ENCODE measurements at places on chromosomes 2 and 18. TPM values are rescaled to one million over a fixed set of nuclear protein-coding genes. Genes with fewer than 3 reads are reported as not detected.

The MSTN gene
- total RNA-seq: 0.66 TPM

GRCh38 chr18:59910967-59911366 lies 11.2 kb downstream of the PMAIP1 start:
- DNase-seq: no peak

The PLGLB1 gene
- total RNA-seq: 3.6 TPM

- DNase-seq: no peak
These were observed 90.3 kb upstream of the SNTG2 start for GRCh38 chr2:860259-860855.

DNA sequence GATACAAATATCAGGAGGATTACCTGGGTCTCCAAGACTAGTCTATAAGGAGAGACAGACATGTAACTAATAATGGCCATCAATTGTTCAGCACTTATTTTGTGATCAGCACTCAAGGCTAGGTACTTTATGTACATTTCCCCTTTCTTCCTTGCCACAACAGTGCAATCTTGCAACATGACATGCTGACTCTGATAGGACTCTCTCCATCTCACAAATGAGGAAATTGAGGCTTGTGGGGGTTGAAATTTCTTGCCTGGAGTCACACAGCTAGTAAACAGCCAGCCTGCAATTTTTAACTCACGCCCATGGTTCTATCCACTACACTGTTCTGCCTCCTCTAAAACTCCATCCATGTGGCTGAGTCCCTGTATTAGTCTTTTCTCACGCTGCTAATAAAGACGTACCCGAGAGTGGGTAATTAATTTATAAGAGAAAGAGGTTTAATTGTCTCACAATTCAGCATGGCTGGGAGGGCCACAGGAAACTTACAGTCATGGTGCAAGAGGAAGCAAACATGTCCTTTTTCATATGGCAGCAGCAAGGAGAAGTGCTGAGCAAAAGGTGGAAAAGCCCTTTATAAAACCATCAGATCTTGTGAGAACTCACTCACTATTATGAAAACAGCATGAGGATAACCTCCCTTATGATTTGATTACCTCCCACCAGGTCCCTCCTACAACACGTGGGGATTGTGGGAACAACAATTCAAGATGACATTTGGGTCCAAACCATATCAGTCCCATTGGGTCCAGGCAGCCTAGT lies 302.4 kb downstream of the PLCL1 start:
- DNase-seq: no peak

The ALPP gene
- not detected for total RNA-seq

The CCDC74A gene
- total RNA-seq: 38.6 TPM

The PCGF1 gene
- 9.6 TPM for total RNA-seq

DNA sequence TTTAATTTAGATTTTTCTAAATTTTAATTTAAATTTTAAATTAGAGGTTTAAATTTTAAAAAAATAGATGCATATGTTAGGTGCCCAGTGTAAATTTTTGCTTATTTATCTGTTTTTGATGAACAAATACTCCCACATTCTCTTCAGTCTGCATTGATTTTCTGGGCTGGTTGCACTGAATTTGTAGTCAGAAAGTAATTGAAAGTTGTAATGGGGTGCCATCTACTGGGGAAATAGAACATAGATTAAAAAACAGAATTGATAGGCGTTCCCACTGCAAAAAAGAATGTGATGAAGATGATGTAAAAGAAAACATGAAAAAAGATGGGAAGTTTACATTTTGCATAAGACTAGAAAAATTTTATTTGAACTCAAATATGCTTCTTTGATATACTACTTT lies 51.7 kb upstream of the CCDC85A start:
- no peak for DNase-seq

DNA sequence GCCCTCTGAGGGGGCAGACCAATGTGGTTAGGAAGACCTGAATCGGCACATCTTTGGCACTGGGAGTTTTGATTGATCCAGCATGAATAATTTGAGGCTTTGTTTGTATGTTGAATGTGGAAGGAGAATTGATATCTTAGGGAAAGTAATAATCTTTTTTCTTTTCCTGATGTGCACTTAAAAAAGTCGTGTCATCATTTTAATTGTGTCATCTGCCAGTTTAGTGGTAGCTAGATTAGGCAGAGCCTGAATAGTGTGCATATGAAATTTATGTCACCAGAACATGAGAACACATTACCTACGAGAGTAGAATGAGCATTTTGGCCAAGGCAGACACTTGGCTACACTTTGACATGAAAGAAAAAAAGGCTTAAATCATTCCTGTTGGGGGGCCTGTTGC lies 79.5 kb downstream of the KIF5C start:
- DNase-seq: no peak

The KRTCAP3 gene
- not detected for total RNA-seq

The PJVK gene
- 7.5 TPM for total RNA-seq

GRCh38 chr2:199458009-199458805 lies 468 bp upstream of the SATB2 start:
- no peak for DNase-seq

The REG1B gene
- 4.1 TPM for total RNA-seq

DNA sequence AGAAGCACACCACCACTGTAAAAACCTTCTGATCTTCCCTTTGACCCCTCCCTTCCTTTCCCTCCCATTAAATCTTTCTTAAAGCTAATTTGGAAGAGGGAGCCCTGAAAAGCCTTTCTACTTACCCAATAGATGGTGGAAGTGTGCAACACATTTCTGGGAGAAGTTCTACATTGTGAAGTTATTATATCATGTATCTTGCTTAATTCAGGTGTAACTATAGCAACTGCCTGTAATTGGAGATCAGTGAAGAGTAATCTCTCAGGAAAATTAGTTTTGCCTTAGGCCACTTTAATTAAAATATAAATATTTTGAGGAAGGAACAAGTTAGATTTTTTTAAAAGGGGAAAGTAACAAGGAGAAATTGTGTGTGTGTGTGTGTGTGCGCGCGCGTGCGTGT lies 266.0 kb downstream of the SH3BP4 start:
- no peak for DNase-seq

- no peak for DNase-seq
These were observed 535.9 kb upstream of the VRK2 start for GRCh38 chr2:57510704-57511103.

- no peak for DNase-seq
These were observed 153.2 kb upstream of the MYO3B start for GRCh38 chr2:170024721-170025120.

- no peak for DNase-seq
These were observed 80.7 kb downstream of the PTPN2 start for GRCh38 chr18:12803069-12803936.

The GPN1 gene
- 22.2 TPM for total RNA-seq

DNA sequence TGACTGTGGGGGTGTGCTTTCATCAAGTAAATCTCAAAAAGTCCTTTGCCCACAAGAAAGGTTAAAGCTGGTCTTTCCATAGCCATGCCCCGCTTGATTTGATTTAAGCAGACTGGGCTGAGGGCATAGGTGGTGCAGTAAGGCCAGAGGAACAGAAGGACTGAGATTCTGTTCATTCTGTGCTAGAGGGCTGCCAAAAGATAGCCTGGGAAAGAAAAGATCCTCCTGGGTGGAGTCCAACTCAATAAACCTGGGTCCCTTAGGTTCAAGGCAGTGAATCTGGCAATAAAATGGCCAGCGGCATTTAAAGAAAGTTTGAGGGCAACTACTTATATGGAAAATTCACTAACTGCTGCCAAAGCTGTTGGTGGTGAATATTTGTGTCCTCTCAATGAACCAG lies 59.2 kb upstream of the MAP3K20 start:
- no peak for DNase-seq

The CACNB4 gene
- 4.2 TPM for total RNA-seq

The KCNG2 gene
- total RNA-seq: 0.78 TPM

The EPHA4 gene
- 42.2 TPM for total RNA-seq

- no peak for DNase-seq
These were observed 43.5 kb downstream of the ARMC9 start for GRCh38 chr2:231241755-231242507.

The C2orf78 gene
- total RNA-seq: not detected

GRCh38 chr2:50952596-50952995 lies 79.3 kb downstream of the NRXN1 start:
- no peak for DNase-seq
